SK-N-MC (cell line): ENCODE measurements at places on chromosomes 12 and 14.

- DNase-seq = no peak
Measured at GRCh38 chr12:131984334-131984733, 34.6 kb downstream of the EP400 start.

DNA sequence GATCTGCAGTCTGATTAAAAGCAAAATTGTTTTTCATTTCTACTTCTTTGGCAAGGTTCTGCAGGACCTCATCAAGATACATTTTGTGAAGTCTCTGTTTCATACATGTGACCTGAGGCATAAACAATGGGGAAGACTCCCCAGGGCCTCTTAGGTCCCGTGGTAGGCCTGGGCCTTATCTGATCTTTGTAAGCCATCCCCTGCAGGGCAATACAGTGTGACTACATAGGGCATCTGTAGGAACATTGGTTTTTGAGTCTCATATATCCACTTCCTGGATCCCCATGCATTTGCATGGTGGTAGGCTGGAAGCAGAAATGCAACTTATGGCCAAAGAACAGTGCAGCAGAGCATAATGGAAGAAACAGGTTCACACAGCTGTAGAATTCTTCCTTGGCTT is 6.0 kb downstream of the FAR2 start:
- peak; percentile 45 for DNase-seq

DNA sequence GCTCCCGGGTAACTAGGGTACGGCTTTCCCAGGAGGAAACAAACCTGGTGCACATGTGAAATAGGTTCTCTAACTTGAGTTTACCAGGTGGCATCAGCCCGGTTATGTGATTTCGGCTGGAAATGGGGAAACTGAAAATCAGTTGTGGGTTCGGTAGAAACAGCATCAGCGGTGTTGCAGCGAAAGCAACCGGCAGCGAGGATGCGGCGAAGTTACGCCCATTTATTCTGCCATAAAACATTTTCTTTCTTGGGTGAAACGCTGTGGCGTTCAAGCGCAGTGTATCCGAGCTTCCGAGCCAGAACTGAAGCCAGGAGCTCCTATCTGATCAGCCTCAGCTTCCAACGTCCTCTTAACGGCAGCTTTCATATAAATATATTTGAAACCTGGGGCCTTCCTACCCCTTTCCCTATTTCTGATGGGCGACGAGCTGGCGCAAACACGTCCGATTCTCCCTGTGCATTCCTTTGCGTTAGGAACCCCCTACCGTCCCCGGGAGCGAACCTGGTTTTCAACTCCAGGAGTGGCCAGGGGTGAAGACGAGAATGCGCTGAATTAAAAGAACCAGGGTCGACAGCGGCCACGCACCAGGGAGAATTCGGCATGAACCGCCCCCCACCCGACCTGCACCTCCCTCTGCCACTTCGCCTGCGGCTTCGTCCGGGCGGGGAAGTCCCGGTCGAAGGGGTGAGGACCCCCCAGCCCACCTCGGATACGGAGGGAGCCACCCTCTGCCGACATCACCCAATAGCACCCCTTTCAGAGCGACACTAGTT is 1.6 kb downstream of the DPF3 start:
- DNase-seq = no peak

- no peak for DNase-seq
Measured at GRCh38 chr12:132789099-132789471, 27.5 kb upstream of the ANKLE2 start.

DNA sequence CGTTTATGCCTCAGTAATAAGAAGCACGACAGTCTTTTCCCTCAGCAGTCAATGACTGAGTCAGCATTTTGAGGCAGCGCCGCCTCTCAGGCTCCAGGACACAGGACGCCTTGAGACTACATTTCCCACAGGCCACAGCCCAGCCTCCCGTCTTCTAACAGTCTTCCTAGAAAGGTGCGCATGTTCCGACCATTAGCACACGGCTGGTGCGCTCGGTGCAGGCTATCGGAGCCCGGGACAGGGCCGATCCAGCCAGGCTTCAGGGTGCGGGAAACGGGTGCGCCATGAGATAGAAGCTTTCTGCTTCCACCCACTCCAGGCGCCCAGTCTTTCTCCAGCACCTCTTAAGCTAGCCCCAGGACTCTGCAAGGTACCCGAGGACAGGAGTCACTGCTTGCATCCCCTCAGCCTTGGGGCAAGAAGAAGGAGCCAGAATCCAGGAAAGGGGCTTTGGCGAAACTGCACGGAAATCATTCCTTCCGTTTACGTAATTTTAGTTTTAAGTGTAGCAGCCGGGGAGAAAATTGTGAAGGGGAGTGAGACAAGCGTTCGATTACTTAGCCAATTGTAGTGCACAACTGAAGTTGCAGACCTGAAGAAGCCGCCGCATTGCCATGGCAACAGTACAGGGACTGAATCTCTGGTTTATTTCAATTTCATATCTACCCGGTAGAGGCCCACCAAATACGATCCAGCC is 54.0 kb downstream of the ZNF641 start:
- peak; percentile 44 for DNase-seq

- no peak for DNase-seq
Measured at GRCh38 chr14:99679996-99680395, 4.1 kb upstream of the CYP46A1 start.

- DNase-seq = no peak
Measured at GRCh38 chr12:67069451-67070306, 199.5 kb upstream of the CAND1 start.

- DNase-seq = no peak
Measured at GRCh38 chr12:120858306-120859088, 45.7 kb downstream of the SPPL3 start.

DNA sequence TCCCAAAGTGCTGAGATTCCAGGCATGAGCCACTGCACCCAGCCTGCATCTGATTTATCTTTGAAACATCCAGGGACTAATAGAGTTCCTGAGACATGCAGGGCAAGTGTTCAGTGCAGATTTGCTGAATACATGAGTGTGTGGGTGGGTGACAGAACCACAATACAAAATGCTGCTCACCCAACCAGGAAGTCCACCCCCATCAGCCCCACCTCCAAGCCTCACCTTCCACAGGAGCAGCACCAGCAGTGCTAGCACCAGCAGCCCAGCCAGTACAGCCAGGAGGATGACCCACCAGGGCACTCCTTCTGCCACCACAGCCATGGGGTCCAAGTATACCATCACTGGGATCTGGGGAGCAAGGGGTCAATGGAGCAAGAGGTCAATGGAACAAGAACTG is 20.0 kb downstream of the ITGA7 start:
- DNase-seq = no peak
